ENCODE measurements at places on chromosomes 2 and 18. TPM values are rescaled to one million over a fixed set of nuclear protein-coding genes. Genes with fewer than 3 reads are reported as not detected.

The CHST10 gene
- total RNA-seq: 17.0 TPM

The CPO gene
- not detected for total RNA-seq

The ALK gene
- total RNA-seq: 0.29 TPM

The PLGLB2 gene
- total RNA-seq: 2.6 TPM

The ZBTB7C gene
- 9.7 TPM for total RNA-seq

The TMEM247 gene
- total RNA-seq: not detected

The EIF2AK2 gene
- 34.8 TPM for total RNA-seq

The BBS5 gene
- 14.2 TPM for total RNA-seq

The KCNE4 gene
- total RNA-seq: 11.2 TPM

The CRYGC gene
- total RNA-seq: not detected

The RUFY4 gene
- 0.29 TPM for total RNA-seq

The ARHGAP25 gene
- 10.8 TPM for total RNA-seq

The DNAH7 gene
- 10.6 TPM for total RNA-seq

The TMEM150A gene
- 20.2 TPM for total RNA-seq

The NEB gene
- 313 TPM for total RNA-seq

The TNFAIP6 gene
- 2.9 TPM for total RNA-seq

The LYG2 gene
- not detected for total RNA-seq

The SEMA4C gene
- 41.6 TPM for total RNA-seq

The DHRS9 gene
- total RNA-seq: 1.1 TPM

The GPR39 gene
- total RNA-seq: 4.3 TPM

The ANKRD36 gene
- 66.1 TPM for total RNA-seq

The ADGRF3 gene
- total RNA-seq: 0.64 TPM

The ABCB6 gene
- 28.1 TPM for total RNA-seq

The RTKN gene
- total RNA-seq: 55.7 TPM

The CENPO gene
- total RNA-seq: 12.6 TPM

The TCF23 gene
- total RNA-seq: 0.35 TPM

The PPP1R7 gene
- 24.2 TPM for total RNA-seq

The GAL3ST2 gene
- total RNA-seq: 0.82 TPM

The SH3BP4 gene
- total RNA-seq: 47.8 TPM

The VIL1 gene
- 12.6 TPM for total RNA-seq

The DNAJC5G gene
- 0.12 TPM for total RNA-seq

The BOLL gene
- total RNA-seq: 0.23 TPM

The ZNF385B gene
- 3.6 TPM for total RNA-seq

The GRP gene
- 2.3 TPM for total RNA-seq

The CHRND gene
- total RNA-seq: 5.5 TPM

The WDR33 gene
- total RNA-seq: 51.6 TPM
